ENCODE measurements at places on chromosomes 5 and 9. TPM values are rescaled to one million over a fixed set of nuclear protein-coding genes. Genes with fewer than 3 reads are reported as not detected.

Gene LOX
- total RNA-seq: 2.4 TPM

Gene LIFR
- 18.6 TPM for total RNA-seq

Gene MYORG
- total RNA-seq: 65.2 TPM

Gene IL33
- total RNA-seq: 5.3 TPM

Gene RASGRF2
- total RNA-seq: 1.2 TPM

Gene OLFM1
- total RNA-seq: 6.0 TPM

Gene KIAA0825
- total RNA-seq: 2.4 TPM

Gene ANKRD18B
- total RNA-seq: not detected

- DNase-seq: no peak
Measured at GRCh38 chr5:145945620-145946111, 9.3 kb downstream of the SH3RF2 start.

DNA sequence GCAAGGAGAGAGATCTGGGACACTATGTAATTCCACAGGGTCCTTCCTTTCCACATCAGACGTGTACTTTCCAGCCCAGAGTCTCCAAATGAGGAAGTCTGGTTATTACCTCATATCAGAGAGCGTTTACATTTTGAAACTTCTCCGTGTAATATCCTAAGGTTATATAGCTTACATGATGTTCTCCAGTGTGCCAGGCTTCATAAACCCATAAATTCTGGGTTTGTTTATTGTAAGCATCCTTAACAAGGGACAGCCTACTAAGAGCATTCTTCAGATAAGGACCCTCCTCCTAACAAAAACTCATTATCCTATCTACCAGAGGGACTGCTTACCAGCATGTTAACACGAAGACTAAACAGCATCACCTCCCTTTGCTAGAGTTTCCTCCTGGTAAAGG, 17.9 kb downstream of the SRFBP1 start:
- no peak for DNase-seq

DNA sequence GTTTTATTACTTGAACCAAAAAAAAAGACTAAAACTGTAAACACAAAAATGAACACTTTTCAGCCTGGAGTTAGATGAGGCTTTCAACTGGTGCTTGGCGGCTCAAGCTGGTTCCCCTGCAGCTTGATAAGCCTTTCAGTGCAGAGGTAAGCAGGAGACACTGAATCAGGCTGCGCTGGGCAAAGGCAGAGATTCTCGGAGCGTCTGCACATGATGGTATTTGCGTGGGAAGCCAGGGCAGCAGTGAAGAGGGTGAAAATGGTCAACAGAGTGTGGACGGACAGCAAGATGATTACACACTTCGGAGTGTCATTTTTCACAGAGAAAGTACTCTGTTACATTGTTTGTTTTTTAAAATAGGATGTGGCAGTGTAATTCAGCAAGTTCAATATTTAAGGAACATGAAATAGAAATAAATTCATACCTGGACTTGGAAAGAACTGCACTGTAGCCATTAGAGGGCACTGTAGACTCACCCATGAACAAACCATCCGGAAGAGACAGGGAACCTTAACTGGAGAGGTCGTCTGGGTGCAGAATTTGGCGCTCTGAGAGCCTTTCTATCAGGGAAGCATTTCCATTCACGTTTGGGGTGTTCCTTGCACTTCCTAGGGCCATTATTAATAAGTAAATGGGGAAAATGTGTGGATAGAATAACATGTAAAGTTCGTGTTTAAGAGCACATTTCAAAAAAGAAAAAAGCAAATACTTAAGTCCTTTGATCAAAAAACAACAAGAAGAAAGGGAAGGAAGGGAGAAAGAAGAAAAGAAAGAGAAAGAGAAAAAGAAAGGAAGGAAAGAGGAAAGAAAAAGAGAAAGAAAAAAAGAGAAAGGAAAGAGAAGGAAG, 69.8 kb downstream of the ICE1 start:
- DNase-seq: no peak

- peak; percentile 33 for DNase-seq
Measured at GRCh38 chr5:112210430-112211005, 208.6 kb downstream of the EPB41L4A start.

GRCh38 chr9:80061940-80062339, 490.2 kb downstream of the TLE4 start:
- no peak for DNase-seq

DNA sequence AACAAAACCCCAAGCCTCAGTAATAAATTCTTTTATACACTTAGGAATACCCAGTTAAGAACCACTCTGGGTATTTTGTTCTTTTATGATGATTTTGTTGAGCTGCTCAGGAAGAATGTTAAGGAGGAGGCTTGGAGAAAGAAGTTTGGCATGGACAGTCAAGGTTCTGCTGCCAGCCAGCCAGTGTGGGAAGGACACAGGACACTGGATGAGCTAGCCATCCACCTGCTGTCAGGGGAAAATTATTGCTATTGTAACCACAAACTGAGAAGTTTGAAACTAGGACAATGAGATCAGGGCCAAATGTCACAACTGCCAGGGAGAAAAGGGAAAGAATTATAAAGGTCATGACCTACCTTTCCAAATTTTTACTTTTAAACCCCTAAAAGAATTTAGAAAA, 25.9 kb upstream of the ADAMTSL1 start:
- no peak for DNase-seq

GRCh38 chr5:157382996-157383800, 76.8 kb upstream of the NIPAL4 start:
- no peak for DNase-seq

DNA sequence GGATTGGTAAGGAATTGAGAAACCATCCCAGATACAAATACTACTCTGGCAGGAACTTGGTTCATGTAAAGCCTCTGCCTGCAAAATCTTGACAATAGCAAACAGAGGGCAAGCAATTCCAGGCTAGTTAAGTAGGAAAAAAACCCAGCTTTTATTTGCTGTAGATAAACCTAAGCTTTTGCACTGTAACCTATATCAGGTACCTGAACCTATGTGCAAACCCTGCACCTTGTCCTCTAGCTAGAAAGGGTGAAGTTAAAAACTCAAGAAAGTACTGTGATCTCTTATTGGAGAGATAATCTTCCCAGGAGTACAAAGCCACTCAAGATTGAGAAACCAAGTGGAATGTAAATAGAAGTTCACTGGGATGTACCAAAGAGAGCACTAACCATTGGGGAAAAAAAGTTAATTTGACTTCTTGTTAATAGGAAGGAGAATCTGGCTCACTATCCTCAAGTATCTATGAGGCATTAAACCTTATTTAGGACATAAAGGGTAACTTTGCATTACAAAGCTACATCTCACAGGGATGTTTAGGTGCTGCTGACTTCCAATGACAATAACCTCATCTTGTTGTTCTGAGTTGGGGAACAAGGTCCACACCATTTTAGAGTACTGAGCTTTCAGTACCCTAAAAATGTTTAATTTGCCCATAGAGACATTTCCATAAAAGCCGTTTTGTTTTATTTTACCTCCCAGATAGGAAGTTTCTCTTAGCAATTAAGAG, 73.8 kb upstream of the PCA3 start:
- DNase-seq: no peak

- no peak for DNase-seq
Measured at GRCh38 chr9:134307674-134308638, 18.3 kb upstream of the RXRA start.

DNA sequence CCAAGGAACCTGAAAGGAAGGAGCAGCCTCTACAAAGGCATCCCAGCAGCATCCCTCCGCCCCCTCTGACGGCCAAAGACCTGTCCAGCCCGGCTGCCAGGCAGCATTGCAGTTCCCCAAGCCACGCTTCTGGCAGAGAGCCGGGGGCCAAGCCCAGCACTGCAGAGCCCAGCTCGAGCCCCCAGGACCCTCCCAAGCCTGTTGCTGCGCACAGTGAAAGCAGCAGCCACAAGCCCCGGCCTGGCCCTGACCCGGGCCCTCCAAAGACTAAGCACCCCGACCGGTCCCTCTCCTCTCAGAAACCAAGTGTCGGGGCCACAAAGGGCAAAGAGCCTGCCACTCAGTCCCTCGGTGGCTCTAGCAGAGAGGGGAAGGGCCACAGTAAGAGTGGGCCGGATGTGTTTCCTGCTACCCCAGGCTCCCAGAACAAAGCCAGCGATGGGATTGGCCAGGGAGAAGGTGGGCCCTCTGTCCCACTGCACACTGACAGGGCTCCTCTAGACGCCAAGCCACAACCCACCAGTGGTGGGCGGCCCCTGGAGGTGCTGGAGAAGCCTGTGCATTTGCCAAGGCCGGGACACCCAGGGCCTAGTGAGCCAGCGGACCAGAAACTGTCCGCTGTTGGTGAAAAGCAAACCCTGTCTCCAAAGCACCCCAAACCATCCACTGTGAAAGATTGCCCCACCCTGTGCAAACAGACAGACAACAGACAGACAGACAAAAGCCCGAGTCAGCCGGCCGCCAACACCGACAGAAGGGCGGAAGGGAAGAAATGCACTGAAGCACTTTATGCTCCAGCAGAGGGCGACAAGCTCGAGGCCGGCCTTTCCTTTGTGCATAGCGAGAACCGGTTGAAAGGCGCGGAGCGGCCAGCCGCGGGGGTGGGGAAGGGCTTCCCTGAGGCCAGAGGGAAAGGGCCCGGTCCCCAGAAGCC, 30.8 kb downstream of the CD180 start:
- peak; percentile 92 for DNase-seq

- DNase-seq: no peak
Measured at GRCh38 chr9:131049829-131050715, 41.1 kb downstream of the LAMC3 start.

DNA sequence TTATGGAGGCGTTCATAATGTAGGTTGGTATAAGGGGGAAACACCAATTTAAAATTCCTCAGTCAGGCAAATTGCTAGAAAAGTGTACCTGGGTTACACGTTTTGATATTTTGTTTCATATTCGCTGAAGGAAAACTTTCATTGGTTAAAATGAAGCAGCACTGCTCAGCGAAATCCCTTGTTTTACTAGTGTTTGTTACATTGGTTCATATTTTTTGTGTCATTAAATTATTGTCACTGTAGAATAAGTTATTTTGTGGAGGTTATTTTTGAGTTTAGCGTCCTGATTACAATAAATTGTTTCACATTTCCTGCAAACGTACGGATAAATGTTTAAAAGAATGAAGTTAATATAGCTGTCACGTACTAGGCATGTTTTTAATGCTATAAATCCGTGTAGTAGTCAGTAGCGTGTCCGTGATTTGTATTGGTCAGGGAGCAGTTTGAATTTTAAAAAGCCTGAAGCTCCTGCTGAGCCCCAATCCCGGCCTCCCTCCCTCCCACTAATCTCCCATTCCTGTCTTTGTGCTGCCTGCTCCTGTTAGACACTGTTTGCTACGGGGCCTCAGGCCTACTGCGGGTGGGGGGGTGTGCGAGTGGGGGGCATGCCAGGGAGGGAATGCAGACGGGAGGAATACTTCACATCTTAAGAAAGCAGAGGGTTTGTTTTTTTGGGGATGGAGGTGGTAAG, 2.0 kb downstream of the NIPBL start:
- DNase-seq: no peak

- DNase-seq: no peak
Measured at GRCh38 chr5:19866090-19866450, 121.9 kb downstream of the CDH18 start.

DNA sequence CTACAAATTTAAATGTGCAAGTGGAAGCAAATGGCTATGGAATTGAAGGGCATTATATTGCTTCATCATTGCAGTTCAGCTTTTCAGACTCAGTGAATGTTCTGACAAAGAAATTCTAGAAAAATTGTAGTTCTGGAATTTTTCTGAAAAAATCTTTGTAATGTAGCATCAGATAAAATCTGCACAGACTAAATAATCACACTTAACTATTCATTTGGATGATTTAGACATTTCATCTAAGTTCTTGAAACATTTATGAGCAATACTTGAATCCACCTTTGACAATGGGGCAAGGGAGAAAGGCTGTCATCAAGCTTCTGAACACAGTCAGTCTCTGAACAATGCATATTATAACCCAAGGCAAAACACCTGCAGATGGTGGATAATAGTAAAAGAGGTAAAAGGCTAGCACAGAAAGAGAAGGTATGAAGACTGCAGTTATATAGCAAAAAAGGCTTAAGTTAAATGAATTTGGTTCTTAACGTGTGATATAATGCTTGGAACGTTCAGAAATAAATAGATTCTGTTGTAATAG, 1352.0 kb upstream of the NUDT12 start:
- no peak for DNase-seq
